Pulmonary artery endothelial cell (primary cell): ENCODE measurements at places on chromosomes 3 and 15. TPM values are rescaled to one million over a fixed set of nuclear protein-coding genes. Genes with fewer than 3 reads are reported as not detected.

GRCh38 chr15:89442671-89443307 is 53.6 kb downstream of the RHCG start:
- DNase-seq = no peak

DNA sequence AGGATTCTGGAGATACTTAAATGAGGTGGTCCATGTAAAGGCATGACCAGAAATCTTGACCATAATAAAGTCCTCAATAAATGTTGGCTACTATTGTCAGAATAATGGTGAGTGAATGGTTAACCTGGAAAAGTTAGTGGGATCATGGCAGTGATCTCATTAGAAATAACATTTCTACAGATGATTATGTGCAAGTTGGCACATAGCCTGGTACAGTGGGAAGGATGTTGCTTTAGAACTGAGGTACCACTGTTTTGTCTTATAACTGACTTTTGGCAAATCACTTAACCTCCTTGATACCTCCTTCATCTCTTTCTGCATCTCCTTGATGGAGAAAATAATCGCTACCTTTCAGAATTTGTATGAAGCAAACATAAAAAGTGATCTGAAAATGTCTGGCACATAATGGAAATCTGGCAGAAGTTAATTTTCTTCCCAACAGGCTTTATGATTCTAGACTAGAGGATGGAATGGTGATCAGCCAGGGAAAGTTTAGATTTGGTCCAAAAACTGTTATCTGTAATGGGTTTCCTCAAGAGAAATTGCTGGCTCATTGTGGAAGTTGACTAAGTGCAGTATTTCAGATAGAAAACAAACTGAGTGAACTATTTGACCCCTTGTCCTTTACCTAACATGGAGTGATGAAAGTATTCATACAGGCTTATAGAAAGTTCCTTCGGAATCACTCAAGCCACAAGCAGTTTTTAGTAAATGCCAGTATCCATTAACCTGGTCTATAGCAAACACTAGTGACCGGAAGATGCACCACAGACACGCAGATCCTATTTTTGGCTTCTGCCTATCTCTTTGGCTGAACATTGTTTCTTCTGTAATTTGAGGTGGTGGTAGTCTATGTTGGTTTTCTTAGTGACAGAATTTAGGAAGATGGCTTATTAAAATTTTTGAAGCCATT is 449.6 kb upstream of the TGFBR2 start:
- peak; percentile 60 for DNase-seq

- DNase-seq = no peak
Measured at GRCh38 chr3:170027233-170028102, 10.3 kb upstream of the GPR160 start.

GRCh38 chr3:119035014-119035346 is 334 bp upstream of the IGSF11 start:
- no peak for DNase-seq

DNA sequence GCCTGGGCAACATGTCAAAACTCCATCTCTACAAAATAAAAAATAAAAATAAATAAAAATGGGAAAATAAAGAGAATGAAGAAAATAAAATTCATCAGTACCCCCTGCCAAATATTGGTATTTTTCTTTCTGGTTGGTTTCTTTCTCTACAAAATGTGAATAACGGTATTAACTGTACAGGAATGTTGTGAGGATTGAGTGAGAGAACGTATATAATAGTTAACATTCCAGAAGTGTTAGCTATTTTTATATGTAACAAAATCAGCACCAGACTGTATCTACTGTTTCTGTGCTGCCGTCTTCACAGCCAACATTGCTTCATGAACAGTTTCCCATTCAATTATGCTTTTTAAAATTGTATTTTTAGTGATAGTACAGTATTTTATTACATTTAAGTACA is 25.5 kb upstream of the RNU6-1 start:
- DNase-seq = no peak

DNA sequence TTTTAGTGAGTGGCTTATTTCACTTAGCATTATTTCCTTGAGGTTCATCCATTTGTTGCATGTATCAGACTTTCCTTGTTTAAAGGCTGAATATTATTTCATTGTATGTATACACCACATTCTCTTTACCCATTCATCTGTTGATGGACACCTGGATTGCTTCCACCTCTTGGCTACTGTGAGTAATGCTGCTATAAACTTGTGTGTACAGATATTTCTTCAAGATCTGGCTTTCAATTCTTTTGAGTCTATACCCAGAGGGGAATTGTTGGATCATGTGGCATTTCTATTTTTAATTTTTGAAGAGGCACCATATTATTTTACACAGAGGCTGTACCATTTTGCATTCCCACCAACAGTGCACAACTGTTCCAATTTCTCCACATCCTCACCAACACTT is 313.5 kb downstream of the RPLP1 start:
- no peak for DNase-seq

DNA sequence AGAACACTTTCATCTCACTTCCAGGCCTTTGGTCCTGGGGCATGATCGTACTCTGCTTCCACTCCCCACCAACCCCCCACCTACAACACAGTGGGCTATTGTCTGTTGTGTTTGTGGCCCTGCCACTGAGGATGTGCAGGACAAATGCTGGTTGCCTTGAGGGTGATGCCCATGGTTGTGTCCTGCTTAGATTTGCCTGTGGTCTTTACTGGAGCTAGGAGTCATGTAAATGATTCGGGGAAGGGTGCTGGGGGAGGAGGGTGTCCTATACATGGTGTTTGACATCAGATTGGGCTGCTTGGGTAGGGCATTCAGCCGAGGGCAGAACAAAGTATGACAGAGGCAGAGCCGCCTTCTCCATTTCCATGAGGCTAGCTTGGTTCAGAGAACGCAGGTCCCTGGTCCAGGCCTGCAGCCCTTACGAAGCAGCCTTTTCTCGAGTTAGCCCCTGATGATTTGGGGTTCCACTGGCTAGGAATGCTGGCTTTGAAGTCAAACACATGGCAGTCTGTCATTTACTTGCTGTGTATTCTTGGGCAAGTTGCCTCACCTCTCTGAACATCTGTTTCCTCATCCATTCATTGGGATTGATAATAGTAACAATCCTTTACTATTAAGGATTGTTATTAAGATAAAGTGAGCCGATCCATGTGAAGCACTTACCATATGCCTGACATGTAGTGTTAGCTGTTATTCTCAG is 6.9 kb downstream of the CORO2B start:
- no peak for DNase-seq

GRCh38 chr3:16516695-16517481 is 3.4 kb upstream of the RFTN1 start:
- peak; percentile 40 for DNase-seq

DNA sequence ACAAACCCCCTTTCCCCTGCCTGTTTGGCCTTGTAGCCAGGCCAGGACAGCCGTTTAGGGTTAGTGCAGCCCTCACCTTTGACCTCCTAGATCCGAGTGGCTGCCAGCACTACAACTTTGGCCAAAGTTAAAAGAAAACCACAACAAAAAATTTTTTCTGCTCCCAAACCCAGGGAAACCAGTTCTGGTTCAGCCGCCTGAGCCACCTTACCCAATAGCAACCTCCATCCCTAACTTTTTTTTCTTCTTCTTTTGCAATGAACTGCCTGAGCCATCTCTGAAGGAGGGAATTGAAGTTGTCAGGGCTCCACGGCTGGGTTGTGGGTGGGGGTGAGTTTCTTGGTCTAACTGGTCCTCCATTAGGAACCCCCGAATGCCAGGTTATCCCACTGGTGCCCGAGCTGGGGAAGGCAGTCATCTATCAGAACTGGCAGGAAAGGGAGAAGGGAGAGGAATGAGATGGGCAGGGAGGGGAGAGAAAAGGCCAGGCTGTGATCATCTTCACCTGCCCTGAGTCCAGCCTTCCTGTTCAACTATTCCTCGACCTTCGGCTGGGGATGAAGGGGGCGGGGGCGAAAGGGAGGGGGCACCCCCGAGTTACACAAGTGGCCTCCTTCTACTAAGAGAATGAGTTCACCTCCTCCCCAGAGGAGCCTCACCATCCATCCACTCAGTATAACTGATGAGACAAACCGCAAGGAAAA is 6.2 kb upstream of the NR2F2 start:
- no peak for DNase-seq

Gene SUCNR1
- total RNA-seq = under 0.01 TPM in 1 of 2 replicates, not detected in the other
